Caco-2 (cell line): ENCODE measurements at places on chromosomes 1 and 21. TPM values are rescaled to one million over a fixed set of nuclear protein-coding genes. Genes with fewer than 3 reads are reported as not detected.

IGSF5 gene
- total RNA-seq, result 0.18 and 0.30 TPM in 2 replicates

CFAP57 gene
- total RNA-seq, result 0.23 and 0.35 TPM in 2 replicates

ERG gene
- not detected in 2 replicates for total RNA-seq

GPR161 gene
- total RNA-seq, result 38.2 and 42.7 TPM in 2 replicates

NID1 gene
- 43.7 and 48.5 TPM in 2 replicates for total RNA-seq

LENEP gene
- 0.50 and 0.53 TPM in 2 replicates for total RNA-seq

FMO2 gene
- not detected in 2 replicates for total RNA-seq

MACF1 gene
- 104 and 114 TPM in 2 replicates for total RNA-seq

BTBD8 gene
- 1.1 and 1.3 TPM in 2 replicates for total RNA-seq

VWA1 gene
- total RNA-seq, result 73.7 and 74.7 TPM in 2 replicates

KCNK2 gene
- total RNA-seq, result 0.18 and 0.49 TPM in 2 replicates

METTL18 gene
- total RNA-seq, result 6.9 and 7.9 TPM in 2 replicates

SPRR2D gene
- not detected in 2 replicates for total RNA-seq

ADAMTS1 gene
- total RNA-seq, result not detected in 2 replicates

EDN2 gene
- not detected in 2 replicates for total RNA-seq

TARS2 gene
- total RNA-seq, result 26.8 and 30.6 TPM in 2 replicates

KCNJ10 gene
- 0.58 and 0.68 TPM in 2 replicates for total RNA-seq

DCDC2B gene
- total RNA-seq, result not detected in 2 replicates

PROK1 gene
- total RNA-seq, result not detected in 2 replicates

VWA5B1 gene
- not detected in 2 replicates for total RNA-seq

ANGPTL3 gene
- total RNA-seq, result 0.77 and 0.86 TPM in 2 replicates

NUP210L gene
- total RNA-seq, result 0.07 and 0.19 TPM in 2 replicates

C1orf141 gene
- not detected in 2 replicates for total RNA-seq

ROR1 gene
- 37.2 TPM in 2 replicates for total RNA-seq

S100A3 gene
- 0.61 and 0.84 TPM in 2 replicates for total RNA-seq

CEP350 gene
- total RNA-seq, result 40.3 and 43.5 TPM in 2 replicates

DENND2C gene
- total RNA-seq, result 1.1 TPM in 2 replicates

FCRL6 gene
- total RNA-seq, result not detected in 2 replicates

KRTAP12-2 gene
- total RNA-seq, result not detected in 2 replicates

TGFB2 gene
- total RNA-seq, result 12.7 and 14.2 TPM in 2 replicates

CLDN8 gene
- total RNA-seq, result not detected in 2 replicates

CD1E gene
- total RNA-seq, result not detected in 2 replicates

WDR64 gene
- not detected in 2 replicates for total RNA-seq

ZNF593OS gene
- 0.45 TPM in 1 of 2 replicates, not detected in the other for total RNA-seq

STXBP3 gene
- 24.1 and 34.3 TPM in 2 replicates for total RNA-seq

C1orf185 gene
- not detected in 2 replicates for total RNA-seq

SPRR2A gene
- not detected in 2 replicates for total RNA-seq
